ENCODE measurements at places on chromosomes 1 and 21. TPM values are rescaled to one million over a fixed set of nuclear protein-coding genes. Genes with fewer than 3 reads are reported as not detected.

The GUCA2B gene
- not detected for total RNA-seq

GRCh38 chr1:40786995-40787705, 3.6 kb downstream of the KCNQ4 start:
- no peak for DNase-seq

- DNase-seq, result no peak
These were observed 93.7 kb downstream of the WDR3 start for GRCh38 chr1:118023199-118023598.

The KRTAP10-7 gene
- not detected for total RNA-seq

- no peak for DNase-seq
These were observed 46.3 kb downstream of the EDARADD start for GRCh38 chr1:236440373-236440772.

The LCE5A gene
- total RNA-seq, result not detected
